Cortex of kidney (tissue), 1 donor: ENCODE measurements at places on chromosomes 2 and 18.

DNA sequence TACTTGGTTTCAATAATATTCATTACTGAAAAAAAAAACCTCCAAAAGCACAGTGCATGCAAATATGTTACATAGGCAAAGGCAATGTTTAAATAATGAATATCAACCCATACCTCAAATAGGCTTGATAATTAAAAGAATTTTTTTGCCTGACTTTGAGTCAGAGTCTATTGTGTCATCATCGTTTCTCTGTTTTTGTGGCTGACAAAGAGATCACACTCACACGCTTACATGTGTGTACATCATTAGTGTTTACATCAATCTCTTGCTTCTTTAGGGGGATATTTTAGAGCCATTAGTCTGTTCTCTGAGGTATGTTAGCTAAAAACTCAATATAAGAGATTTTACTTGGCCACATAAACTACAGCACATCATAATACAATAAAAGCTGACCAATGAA is 150.3 kb upstream of the MMADHC start:
- no peak for DNase-seq

- DNase-seq: no peak
Observed at GRCh38 chr2:70347831-70348230, 46.0 kb upstream of the FAM136A start.

- DNase-seq: no peak
Observed at GRCh38 chr2:129460299-129461198, 518.9 kb upstream of the RAB6C start.

DNA sequence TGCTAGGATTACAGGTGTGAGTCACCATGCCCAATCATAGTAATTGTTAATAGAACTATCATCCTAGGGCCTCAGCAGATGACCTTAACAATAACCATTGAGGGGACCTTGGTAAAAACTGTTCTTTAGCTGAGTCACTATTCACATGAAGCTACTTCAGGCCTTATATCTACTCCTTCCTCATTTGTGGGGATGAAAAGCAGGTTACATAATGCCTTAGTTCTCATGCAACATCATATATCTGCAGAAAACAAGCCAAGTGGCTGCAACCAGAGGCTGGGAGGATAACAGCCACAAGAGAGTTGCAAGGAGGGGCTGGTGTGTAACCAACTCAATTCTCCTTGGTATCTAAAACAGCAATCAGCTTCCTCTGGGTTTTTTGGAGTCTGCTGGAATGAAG is 445.4 kb downstream of the NBAS start:
- DNase-seq: no peak
